Stimulated activated CD4-positive, alpha-beta T cell treated with anti-CD3 and anti-CD28 coated beads, Interleukin-4, amount 100 ng/mL, for 1 hour (primary cell): ENCODE measurements at places on chromosomes 5 and 9.

- no peak for DNase-seq
Measured at GRCh38 chr5:127412698-127413097, 104.7 kb upstream of the PRRC1 start.

DNA sequence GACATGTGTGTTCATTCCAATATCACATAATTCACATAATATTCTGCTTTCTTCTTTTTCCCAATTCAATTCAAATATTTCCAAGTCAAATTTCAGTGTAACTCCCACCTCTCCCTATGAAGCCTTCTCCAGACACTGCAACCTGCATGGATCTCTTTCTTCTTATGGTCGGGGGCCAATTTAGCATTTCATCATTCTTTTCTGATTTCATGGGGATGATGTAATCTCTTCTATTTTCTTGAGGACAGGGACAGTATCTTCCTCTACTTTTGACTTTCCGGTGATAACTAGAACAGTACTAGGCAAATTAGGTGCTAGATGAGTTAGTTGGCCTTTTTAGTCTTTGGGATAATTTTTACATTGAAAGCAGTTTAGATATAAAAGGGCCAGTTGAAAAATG lies 92.7 kb downstream of the CARTPT start:
- no peak for DNase-seq

DNA sequence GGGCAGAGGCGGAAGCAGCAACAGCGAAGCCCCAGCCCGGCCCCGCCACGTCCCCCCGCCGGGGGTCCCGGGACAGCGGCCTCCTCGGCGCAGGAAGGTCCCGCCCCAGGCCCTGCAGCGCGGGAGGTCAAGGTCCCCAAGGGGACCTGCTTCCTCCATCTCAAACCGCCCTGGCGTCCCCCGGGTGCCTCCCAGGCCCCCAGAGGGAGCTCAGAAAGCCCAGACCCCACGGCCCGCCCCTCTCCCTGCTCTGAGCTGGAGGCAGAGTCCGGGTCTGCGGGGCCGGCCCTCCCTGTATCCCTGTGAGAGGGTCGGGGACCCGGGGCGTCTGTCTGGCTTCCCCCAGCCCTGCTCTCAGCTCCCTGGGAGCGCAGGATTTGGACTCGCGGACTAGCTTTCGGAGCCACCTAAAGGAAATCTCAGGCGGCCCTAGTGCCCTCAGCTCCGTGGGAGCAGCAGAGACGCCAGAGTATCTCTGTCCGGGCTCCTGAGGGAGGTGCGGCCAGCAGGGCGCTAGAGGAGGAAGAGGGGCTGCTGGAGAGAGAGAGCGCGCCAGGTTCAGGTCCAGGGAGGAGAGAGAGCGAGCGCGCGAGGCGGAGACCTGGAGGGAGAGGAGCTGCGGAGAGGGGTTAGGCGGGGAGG lies 30.7 kb downstream of the EXOC3 start:
- peak; percentile 40 for DNase-seq

- no peak for DNase-seq
Measured at GRCh38 chr5:116626945-116627679, 52.5 kb upstream of the SEMA6A start.

DNA sequence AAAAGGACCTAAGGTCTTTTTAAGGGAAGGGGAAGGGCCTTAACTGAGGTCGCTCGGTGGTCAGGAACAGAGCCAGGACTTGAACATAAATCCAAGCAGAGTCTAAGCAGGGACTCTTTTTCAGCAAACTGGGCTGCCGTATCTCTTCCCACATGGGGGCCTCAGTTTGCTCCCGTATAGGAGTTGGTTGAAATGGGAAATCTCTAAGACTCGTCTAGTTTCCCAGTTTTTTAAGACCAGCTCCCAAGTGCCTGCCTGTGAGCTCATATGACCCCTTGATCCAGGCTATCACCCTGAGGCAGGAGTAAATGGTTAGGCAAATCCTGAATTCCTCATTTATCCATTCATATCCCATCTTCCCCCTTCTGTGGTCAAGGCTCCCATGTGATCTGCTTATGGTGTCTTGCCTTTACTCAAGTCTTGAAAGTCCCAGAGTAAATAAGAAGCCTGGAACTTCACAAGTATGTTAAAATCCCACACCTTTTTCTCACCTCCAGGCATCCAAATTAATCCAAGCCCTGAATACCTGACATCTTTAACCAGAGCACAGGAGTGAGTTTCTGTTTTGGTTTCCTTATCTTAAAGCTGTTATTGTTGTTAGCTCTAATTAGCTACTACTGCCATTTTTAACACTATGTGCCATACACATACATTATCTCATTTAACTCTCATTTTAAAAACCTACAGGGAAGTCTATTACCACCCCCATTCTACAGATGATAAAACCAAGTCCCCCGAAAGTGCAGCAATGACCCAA lies 3.0 kb downstream of the ARSI start:
- no peak for DNase-seq

GRCh38 chr9:91802391-91802790 lies 147.6 kb downstream of the ROR2 start:
- DNase-seq = no peak

DNA sequence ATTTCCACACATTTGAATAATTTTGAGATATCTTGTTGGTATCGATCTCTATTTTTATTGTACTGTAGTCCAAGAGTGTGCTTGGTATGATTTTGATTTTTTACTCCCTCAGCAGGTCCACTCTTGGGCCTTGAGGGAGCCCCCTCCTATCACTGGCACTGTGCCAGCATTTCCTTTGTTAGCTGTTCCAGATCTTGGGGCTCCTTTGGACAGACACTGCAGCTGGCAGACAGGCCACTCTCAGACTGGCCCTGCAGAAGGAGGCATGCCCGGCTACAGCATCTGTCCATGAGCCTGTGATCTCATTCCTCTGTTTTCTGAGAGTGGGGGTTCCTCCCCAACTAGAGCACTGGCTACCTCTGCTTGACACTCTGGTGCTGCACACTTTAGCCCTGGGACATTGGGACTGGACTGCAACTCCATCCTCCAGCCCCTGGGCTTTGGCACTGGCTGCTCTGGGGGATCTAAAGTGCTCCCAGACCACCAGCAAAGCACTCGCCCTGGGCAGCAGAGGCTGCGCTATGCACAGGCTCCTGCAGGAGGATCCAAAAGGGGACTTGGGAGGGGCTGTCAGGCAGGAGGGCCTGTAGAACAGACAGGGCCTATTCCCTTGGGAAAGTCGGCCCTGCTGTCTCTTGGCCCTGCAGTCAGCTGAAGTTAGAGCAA lies 271.3 kb upstream of the DMAC1 start:
- no peak for DNase-seq

- no peak for DNase-seq
Measured at GRCh38 chr5:13107537-13107936, 837.0 kb downstream of the DNAH5 start.

GRCh38 chr5:84378961-84379360 lies 5.7 kb downstream of the EDIL3 start:
- no peak for DNase-seq

GRCh38 chr5:140106101-140106500 lies 7.8 kb upstream of the PURA start:
- DNase-seq = no peak

DNA sequence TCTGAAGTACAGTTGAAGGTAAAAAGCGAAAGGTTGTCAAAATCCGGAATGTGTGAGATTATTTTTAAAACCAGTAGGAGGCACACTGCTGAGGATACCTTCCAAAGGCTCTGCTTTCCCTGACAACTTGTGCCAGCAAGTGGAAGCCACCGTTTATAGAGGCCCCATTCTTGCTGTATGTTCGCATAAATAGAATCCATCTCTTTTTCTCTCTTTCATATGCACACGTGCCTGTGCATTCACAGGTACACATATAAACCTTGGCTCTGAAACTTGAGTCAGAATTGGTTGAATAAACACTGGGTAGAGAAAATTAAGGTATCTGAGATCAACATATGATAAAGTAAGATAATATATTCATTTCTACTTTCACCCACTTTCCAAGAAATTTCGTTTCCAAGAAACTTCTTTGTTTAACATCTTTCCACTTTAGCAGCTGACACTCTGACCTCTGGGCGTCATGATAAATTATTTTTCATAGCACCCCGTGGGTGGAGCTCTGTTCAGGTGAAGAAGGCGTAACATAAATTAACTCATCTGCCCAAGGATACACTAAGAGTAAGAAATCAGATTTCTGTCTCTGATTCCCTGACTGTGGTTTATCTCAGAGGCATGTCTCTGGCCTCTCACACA lies 63.7 kb upstream of the RICTOR start:
- DNase-seq = no peak

DNA sequence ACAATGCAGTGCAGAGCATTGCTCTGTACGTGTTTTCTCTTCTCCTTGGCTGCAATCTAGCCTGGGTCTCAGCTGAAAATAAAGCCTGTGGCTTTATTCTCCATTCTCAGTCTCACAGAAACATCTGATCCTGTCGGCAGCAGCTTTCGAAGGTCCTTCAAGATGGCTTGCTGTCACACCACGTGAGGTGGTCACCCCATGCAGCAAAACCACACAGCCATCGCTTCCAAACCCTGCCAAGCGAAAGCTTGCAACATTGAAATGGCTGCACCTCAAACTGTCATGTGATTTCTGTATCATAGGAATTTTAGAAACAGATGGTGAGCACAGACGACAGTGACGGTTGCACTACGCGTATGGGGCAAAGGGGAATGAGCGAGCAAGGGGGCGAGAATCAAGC lies 98.5 kb upstream of the SMARCA2 start:
- DNase-seq = no peak

GRCh38 chr9:73573235-73573634 lies 421.6 kb downstream of the ANXA1 start:
- no peak for DNase-seq

- no peak for DNase-seq
Measured at GRCh38 chr9:38393128-38393796, 760 bp downstream of the ALDH1B1 start.

- no peak for DNase-seq
Measured at GRCh38 chr5:124421584-124421983, 324.9 kb downstream of the ZNF608 start.

DNA sequence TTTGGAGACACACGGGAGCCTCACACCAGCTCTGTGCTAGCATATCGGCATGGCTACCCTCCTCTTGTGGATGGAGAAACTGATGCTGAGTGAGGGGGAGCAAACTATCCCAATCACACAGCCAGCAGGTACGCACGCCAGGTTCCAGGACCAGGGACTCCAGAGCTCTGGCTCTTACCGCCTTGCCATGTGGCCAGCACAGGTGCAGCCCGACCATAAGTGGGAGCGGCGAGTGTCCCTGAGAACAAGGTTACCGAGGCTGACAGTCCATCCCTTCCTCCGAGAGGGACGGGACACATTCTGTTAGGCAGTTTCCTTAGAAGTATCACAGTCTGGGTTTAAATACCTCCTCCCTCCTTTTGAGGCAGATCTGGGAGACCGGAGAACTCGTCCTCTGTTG lies 86.0 kb downstream of the PAX5 start:
- DNase-seq = no peak

GRCh38 chr9:125521462-125522327 lies 185.3 kb downstream of the MAPKAP1 start:
- DNase-seq = no peak

- DNase-seq = no peak
Measured at GRCh38 chr5:83513491-83513890, 41.9 kb downstream of the VCAN start.

GRCh38 chr9:79694208-79694607 lies 122.4 kb downstream of the TLE4 start:
- no peak for DNase-seq

DNA sequence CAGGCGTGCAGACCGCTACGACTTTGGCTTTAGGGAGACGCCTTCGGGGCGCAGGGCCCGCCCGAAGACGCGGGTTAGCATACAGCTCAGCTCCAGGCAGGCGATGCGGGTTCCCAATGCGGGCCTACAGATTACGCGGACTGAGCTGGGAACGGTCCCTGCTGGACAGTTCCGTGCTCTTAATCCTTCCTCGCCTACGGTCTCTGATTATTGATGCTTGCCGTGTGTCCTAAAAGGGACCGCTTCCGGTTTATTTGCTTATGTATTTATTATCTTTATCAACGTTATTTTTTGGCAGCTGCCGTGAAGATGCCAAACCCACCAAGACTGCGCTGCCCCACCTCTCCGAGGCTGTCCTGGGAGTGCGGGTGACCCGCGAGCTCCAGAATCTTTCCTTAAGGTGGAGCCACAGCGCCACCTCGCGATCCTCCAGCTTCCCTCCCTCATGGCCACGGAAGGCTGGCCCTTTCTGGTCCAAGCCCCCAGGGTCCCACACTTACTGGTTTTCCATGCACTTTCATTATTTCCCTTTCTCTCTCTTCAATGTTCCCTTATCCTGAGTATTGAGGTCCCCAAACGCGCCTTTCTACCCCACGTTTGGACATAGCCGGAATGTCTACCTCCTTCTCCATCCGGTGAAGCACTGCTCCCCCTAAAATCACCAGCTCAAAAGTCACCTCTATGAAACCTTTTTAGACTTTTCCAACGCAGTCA lies 7.0 kb upstream of the EBF1 start:
- DNase-seq = peak; percentile 79

GRCh38 chr9:99160173-99160572 lies 55.3 kb downstream of the TGFBR1 start:
- DNase-seq = no peak

- DNase-seq = no peak
Measured at GRCh38 chr9:100720922-100721321, 143.0 kb downstream of the CAVIN4 start.

DNA sequence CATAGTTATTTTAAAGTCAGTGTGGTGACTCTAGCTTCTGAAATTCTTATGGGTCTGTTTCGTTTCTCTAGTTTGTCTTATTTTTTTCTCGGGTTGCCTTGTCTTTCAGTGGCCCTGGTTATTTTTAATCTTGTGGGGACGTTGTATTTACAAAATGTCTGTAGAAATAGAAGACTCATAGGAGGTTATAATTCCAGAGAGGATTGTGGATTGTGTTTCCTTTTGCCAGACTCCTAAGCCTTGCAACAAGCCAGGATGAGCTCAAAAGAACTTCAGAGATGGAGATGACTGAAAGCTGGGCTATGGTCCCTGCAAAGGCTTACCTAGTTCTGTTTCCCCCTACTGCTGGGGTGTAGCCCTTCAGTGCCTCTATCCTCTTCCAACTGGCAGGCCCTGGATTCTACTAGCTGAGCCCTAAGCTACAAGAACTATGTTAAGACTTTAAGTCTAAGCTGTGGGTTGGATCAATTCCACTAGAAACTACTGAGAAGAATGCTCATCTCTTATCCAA lies 32.2 kb upstream of the LECT2 start:
- no peak for DNase-seq
